ENCODE measurements at places on chromosomes 1 and 21.

DNA sequence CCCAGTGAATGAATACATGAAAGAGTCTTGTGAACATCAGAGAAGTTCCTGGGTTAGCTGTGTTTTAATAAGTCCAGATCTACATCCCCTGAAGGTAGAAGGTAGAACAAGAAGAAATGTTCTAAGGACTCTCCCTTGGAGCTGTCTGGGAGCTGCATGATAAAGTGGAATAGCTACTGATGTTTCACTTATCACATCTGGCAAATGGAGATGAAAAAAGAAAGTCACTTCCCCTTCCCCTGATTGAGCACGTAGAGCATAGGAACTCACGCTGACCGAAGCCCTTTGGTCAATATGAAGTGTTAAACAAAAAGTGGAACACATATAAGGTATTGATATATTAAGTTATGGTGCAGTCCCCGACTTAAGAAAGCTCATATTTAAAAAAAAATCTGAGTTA lies 53.2 kb upstream of the PARP1 start:
- no peak for DNase-seq

GRCh38 chr1:222392556-222392955 lies 155.3 kb downstream of the HHIPL2 start:
- DNase-seq: no peak

DNA sequence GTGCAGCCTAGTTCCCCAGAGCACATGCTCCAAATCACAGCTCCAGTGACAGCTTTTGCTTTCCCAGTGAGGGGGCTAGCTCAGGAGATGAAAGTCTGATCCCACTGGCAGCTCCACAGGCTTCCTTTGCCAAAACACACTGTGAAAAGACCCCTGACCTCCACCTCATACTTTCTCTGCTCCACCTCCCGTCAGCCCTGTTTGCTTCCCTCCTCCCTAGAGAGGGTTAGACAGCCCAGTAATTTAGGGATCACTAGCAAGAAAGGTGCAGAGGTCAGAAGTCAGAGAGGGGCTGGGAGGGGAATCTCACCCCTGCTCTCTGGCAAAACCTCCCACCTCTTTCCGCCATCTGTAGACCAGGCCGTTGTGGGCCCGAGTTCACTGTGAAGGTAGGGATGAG lies 62.8 kb downstream of the PLXNA2 start:
- no peak for DNase-seq

GRCh38 chr21:20729376-20729775 lies 268.8 kb upstream of the NCAM2 start:
- DNase-seq: peak; percentile 53

DNA sequence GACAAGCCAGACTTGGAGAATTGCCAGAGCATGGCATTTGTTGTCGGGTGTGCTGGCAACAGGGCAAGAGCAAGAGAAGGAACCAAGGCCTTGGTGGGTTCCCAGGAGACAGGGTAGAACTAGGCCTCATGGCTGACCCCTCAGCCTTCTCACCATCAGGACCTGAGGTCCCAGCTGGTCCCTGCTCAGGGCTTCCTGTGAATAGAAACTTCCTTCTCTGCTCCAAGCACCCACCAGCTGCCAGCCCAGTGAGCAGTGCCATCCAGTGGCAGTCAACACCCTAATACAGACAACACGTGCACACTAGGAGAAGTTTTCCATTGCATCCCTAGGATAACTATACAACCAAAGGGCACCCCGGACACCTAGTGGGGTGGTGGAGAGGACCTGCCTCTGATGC lies 22.8 kb downstream of the S100A6 start:
- DNase-seq: no peak

DNA sequence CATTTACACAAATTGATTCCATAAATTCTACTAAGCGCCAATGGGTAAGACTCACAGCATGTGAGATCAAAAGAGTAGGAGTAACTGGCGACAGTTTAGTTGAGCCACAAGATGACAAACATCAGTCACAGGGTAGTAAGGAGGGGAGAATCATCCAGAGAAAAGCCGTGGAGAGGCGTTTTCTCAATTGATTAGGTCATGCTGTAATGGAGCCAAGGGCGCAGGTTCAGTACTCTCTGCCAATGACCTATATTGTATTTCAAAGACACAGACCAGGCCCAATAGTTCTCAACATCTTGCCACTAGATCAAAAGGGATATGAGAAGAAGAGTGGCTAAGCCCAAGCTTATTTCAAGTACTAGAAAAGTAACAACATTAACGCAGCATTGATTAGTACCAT lies 467.5 kb downstream of the SMYD3 start:
- DNase-seq: no peak

DNA sequence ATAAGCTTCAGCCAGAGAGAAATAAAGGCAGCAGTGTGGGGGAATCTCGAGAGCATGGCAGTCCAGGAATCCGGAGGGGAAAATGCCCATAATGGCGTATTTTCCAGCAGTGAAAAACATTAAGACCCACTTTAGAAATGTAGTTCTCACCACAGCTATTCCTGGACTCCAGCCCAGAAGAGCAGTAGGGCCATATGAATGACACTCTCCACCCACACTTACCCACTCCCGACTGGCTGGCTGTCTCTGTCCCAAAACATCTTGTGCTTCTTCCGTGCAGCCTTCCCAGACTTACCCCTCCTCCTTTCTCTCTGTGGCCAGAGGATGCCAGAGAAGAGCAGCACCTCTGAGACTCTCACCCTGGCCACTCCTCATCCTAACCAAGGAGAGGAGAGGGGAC lies 56.4 kb downstream of the TRABD2B start:
- peak; percentile 62 for DNase-seq

DNA sequence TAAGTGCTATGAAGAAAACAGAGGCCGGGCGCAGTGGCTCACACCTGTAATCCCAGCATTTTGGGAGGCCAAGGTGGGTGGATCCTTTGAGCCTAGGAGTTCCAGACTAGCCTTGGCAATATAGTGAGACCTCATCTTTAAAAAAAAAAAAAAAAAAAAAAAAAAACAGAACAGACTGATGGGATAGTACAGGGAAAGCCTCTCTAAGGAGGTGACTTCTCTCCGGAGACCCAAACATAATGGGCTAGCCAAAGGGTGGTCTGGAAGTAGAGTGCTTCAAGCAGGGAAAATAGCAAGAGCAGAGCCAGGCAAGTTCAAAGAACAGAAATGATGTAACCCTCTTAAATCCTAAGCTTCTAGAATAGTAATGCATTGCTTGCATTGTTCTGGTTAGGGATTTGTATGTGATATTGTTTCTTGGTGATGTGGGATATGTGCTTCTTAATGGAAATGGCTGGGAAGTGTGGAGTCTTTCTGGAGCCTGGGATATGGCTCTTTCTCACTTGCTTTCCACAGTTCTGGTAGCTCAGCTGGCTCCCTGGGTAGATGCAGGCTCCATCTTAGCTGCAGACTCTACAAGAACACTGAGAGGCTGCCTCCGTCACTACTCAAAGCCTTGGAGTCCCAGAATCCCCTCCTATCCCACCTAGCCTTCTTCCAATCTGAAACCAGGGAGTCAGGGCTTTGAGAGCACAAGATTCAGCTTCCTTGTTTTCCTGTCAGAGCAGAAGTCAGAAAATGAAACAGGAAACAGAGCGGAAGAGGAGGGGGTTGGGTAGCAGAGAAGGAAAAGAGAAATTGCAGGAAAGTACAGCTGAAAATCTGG lies 1.9 kb upstream of the PIGV start:
- DNase-seq: peak; percentile 68

DNA sequence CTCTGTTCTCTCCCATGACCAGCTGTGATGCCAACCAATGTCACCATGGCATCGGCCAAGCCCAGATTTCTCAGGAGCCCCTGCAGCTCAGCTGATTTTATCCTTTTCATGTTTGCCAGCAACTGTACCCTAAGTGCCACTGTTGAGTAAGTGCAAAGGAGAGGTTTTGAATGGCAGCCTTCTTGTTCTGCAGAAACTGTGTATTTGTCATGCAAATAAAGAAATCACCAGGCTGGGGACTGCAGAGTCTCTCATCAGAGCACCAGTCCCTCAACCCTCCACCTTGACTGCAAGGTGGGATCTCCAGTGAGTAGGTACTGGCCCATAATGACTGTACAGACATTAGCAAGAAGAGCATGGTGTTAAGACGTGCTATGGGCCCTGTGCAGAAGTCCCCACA lies 26.6 kb downstream of the C8B start:
- no peak for DNase-seq

DNA sequence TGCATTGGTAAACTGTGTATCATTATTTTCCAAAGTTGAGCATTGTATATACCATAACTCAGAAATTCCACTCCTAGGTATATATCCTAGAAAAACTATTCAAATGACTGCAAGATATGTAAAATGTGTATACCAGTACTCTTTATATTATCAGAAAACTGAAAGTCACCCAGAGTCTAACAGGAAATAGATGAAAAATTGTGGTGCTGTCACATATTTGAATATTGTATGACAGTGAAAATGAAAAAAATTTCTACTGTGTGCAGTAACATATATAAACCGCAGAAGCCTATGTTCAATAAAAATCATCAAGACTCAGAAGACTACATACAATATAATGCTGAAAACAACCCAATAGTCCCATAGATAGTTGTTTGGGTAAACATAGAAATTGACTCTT lies 74.4 kb upstream of the LYPLAL1 start:
- no peak for DNase-seq

DNA sequence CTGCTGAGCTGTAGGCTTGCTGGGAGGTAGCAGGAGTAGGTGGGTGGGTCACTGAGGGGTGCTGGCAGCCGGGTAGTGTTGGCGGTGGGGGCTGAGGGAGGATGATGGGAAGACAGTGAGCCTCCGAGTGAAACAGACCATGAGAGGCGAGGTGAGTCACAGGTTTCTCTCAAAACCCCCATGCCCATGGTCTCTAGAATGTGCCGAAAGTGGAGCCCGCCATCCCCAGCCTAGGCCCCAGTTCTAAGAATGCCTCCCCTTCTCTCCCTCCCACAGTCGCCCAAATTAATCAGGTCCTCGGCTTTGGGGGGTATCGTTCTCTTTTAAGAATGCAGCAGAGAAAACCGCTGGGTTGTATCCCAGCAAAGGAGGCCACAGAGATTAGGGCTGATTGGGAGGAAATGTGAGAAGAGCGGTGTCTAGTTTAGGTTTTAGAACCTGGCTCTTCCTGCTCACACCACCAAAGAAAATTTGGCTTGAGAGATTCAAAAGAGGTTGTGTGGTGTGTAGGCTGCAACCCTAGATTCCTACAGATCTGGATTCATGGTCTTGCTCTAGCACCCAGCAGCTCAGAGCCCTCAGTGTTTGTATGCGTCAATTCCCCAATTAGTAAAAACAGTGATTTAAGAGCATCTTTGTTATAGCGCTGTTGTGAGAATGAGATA lies 27.7 kb upstream of the IL19 start:
- no peak for DNase-seq

DNA sequence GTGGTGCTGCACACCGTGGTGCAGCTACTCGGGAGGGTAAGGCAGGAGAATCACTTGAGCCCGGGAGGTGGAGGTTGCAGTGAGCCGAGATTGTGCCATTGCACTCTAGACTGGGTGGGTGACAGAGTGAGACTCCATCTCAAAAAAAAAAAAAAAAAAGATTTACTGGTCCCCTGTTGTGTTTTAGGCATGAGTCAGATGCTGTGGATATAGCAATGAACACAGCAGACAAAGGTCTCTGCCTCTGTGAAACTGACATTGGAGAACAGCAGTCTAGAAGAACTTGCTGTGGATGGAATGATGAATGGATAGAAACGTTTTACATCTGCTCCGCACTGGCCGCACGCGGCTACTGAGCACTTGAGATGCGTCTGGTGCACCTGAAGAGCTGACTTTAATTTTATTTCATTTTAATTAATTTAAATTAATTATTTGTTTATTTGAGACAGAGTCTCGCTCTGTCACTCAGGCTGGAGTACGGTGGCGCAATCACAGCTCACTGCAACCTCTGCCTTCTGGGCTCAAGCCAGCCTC lies 24.5 kb upstream of the EPHA2 start:
- DNase-seq: no peak

Data from amniotic epithelial cell (primary cell).